ENCODE measurements at places on chromosomes 16 and 17. TPM values are rescaled to one million over a fixed set of nuclear protein-coding genes. Genes with fewer than 3 reads are reported as not detected.

Gene JUP
- total RNA-seq, result 104 TPM

Gene ZNF385C
- total RNA-seq, result 0.20 TPM

Gene CACNG5
- not detected for total RNA-seq

Gene SNX20
- total RNA-seq, result not detected

Gene PIGW
- 22.9 TPM for total RNA-seq

Gene SPEM3
- 0.02 TPM for total RNA-seq

Gene KIF2B
- not detected for total RNA-seq

Gene CRYM
- 1.7 TPM for total RNA-seq

Gene KLHL10
- not detected for total RNA-seq

Gene TIMP2
- total RNA-seq, result 244 TPM

Gene SHISA9
- 0.07 TPM for total RNA-seq

Gene SLFN12
- not detected for total RNA-seq

Gene TAC4
- total RNA-seq, result not detected

Gene TBC1D3E
- not detected for total RNA-seq

Gene TLCD3B
- total RNA-seq, result 0.23 TPM

Gene CLEC3A
- total RNA-seq, result not detected

Gene SNAI3
- 0.17 TPM for total RNA-seq

Gene ZNF48
- 12.9 TPM for total RNA-seq

Gene PROCA1
- 1.3 TPM for total RNA-seq

Data from A549 treated with AZD2906 at 1 μM for 4 hours (cell line).